ENCODE measurements at places on chromosomes 7 and 10.

- DNase-seq = no peak
Observed at GRCh38 chr7:74223711-74224510, 14.1 kb downstream of the LAT2 start.

DNA sequence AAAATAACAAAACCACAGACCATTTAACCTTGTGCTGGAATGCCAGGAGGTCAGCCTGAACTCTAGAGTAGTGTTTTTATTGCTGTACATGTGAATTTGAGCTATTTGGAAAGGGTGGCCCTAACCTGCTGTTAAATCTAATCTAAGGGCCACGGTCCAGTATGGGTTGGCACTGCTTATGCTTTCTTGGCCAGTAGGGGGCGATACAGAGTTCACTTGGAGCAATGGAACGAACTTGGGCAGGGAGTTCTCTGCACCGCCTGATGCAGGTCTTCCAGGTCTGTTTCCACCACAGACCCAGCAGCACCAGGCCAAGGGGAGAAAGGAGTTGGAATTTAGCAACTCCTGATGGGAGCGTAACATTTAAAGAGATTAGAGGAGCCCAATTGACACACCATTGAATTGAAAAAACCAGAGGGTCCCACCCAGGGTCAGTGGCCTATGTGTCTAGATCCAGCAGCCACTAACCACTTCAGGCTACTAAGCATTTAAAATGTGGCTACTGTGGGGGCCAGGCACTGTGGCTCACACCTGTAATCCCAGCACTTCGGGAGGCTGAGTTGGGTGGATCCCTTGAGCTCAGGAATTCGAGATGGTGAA lies 75.7 kb upstream of the EFCAB10 start:
- DNase-seq = no peak

DNA sequence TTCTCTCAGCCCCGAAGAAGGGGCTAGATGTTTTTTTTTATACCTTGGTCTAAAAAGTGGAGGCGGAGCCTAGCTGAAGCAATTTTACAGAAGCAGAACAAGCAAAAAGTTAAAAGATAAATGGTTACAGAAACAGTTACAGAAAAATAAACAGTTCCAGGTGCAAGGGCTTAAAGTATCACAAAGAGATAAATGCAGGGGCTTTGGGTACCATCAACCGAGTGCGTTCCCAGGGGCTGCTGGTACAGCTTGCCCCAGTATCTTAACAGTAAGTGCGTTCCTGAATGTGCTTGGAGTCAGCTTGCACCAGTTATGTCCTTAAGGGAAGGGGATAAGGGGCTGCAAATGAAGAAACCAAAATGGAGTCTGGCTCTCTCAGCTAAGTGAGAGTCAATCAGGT lies 173.9 kb upstream of the MBL2 start:
- DNase-seq = no peak

- no peak for DNase-seq
Observed at GRCh38 chr7:155799514-155799913, 12.7 kb downstream of the SHH start.

DNA sequence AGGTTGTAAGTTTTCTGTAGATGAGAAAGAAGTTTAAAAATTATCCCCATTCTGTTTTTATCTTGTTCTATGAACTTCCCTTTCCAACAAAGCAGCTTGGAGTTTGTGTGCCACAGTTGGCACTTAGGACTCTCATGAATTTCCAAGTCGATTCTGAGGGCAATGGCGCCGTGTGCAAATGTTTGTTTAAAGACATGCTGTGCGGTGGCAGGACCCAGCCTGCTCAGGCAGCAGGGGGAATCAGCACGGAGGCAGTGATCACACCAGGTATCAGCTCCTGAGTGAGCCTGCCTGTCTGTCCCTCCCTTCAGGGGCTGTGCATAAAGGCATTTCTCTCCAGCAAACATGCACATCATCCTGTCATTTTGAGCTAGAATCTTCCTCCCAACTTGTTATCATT lies 109.8 kb upstream of the WDR11 start:
- DNase-seq = no peak

- no peak for DNase-seq
Observed at GRCh38 chr10:49094646-49095045, 20.7 kb downstream of the VSTM4 start.

GRCh38 chr10:104925232-104925851 lies 284.3 kb downstream of the SORCS3 start:
- peak; percentile 24 for DNase-seq

DNA sequence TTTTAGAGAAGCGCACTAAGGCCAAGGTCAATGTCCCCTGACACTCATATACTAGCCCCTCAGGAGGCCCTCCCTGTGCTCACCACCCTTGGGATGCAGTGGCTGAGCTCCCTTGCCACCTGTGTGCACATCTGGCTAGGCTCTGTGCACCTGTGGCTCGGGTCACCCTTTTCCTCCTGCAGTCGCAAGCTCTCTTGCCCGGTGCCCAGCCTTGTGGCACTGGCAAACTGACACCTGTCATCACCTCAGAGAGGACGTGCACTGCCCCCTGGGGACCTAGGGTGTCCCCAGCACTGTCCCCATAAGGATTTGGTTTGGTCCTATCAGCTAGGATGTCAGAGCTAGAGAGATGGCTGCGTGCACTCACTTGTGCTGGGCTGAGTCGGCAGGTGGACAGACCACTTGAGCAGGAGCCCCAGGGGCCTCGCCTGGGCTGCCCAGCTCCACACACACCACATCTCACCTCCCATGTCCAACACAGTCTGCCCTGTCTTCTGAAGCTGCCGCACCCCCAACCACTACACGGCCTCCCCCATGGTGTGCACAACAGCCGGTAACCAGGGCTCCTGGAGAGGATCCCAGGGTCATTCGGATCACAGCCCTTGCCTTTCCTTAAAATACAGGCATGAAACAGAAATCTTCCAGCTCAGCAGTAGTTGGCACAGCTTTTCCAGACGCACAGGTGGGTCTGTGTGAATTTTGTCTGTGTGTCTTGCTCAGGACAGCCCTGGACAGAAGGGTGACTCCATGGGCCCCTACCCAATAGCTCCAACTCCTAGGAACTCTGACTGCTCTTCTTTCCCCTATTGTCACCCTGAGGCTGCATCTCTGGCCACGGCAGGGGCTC lies 111.0 kb downstream of the GRID1 start:
- DNase-seq = no peak

- no peak for DNase-seq
Observed at GRCh38 chr10:86663046-86663345, 5.3 kb upstream of the LDB3 start.

GRCh38 chr10:133104068-133104962 lies 16.6 kb downstream of the ADGRA1 start:
- DNase-seq = no peak

- DNase-seq = no peak
Observed at GRCh38 chr7:2819161-2819953, 24.8 kb downstream of the GNA12 start.

GRCh38 chr7:75575488-75576121 lies 83.5 kb downstream of the SPDYE5 start:
- DNase-seq = no peak

DNA sequence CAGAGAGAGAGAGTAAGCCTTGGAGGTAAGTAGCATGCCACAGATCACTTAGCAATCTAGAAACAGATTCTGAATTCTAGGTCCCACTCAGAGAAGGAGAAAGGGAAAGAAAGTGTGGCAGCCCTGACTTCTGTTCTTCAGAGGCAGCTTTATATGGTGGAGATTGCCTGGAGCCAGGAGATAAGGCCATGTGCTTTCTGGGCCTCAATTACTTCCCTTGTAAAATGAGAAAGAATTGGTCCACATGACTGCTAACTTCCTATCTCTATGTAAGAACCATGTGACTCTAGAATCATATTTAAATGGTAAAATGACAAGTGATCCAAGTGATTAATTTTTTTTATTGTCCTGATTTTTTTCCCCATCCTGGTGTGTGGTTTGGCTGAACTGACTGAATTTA lies 64.1 kb downstream of the HHEX start:
- DNase-seq = no peak

- peak; percentile 60 for DNase-seq
Observed at GRCh38 chr7:39952374-39952773, 2.3 kb downstream of the CDK13 start.

DNA sequence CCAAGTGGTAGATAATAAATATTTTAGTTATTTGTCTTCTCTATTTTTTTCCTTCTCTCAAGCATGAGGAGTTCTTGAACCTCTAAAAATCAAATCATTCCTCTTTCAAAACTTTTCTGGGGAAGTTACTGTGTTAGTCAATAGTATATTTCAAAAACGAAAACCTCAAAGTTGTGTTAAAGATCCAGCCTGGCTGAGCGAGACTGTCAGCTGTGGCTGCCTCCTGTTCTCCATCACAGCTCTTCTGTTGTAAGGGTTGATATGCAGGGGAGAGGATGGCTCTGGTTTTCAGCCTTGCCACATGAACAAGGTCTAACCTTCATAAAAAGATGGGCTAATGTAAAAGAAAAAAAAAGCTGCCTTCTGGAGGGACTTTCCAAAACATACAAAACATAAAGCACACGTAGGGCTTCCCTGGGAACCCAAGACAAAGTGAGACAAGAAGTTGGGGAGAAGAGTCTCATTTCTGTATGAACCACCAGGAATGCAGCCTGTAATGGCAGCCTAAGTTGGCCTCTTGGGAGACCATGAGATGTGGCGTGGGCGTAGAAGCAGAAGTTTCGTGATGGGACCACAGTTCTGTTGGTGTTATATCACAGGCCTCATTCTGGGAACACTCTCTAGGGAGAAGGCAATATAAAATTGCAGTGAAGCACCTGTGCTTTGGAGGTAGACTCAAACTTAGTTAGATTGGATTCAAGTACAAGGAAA lies 77.9 kb upstream of the FHIP2A start:
- DNase-seq = no peak

All from LoVo (cell line).